ENCODE measurements at places on chromosomes 11 and 22. TPM values are rescaled to one million over a fixed set of nuclear protein-coding genes. Genes with fewer than 3 reads are reported as not detected.

- no peak overlapping the region for H3K27ac ChIP-seq
- DNase-seq, result no peak
- no peaks in the 10 kb centered on the region for H3K27me3 ChIP-seq
- H3K4me1 ChIP-seq, result no peaks in the 10 kb centered on the region
- no peak overlapping the region for H3K4me3 ChIP-seq
- H3K36me3 ChIP-seq, result no peaks in the 10 kb centered on the region
Measured at GRCh38 chr11:73249304-73249703, 22.8 kb upstream of the P2RY6 start.

- no peaks in the 10 kb centered on the region for H3K27me3 ChIP-seq
- H3K27ac ChIP-seq, result no peak overlapping the region
- no peaks in the 10 kb centered on the region for H3K4me1 ChIP-seq
Measured at GRCh38 chr22:40434745-40435144, 64.4 kb downstream of the SGSM3 start.

DNA sequence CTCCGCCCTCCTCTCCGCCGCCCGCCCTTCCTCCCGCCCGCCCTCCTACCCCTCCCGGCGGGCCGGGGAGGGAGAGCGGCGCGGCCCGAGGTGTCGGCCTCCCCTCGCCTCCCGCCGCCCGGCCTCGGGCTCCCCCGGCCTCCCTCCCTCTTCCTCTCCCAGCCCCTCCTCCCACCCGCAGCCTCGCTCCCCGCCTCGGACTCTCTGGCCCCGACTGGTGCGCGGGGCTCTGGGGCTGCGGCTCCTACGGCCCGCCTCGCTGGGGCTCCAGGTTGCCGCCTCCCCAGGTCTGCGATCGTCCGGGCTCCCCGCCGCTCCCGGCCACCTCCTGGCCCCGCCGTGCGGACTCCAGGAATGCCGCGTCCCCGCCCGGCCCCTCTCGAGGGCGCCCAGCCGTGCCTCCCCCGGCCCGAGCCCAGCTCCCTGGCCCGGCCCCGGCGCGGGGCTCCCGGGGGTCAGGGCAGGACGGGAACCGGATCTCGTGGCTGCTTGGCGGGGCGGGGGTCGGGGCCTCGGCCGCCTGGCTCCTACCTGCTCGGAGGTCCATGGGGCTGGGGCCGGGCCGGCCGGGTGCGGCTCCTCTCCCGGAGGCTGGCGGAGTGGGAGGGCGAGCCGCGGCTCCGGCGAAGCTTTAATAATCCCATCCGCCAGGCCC lies at the start of gene CLCF1:
Gene CLCF1 (minus strand): TSS at position 606 of the 655 bp plus-strand sequence. CDS start 59 bp downstream, at position 547.
- H3K27ac ChIP-seq, result peak within 1 kb of the TSS; percentile 72
- H3K36me3 ChIP-seq, result no peaks in the 10 kb centered on the region
- DNase-seq, result peak; percentile 80
- H3K4me1 ChIP-seq, result peaks cover 17% of the 10 kb centered on the region

DNA sequence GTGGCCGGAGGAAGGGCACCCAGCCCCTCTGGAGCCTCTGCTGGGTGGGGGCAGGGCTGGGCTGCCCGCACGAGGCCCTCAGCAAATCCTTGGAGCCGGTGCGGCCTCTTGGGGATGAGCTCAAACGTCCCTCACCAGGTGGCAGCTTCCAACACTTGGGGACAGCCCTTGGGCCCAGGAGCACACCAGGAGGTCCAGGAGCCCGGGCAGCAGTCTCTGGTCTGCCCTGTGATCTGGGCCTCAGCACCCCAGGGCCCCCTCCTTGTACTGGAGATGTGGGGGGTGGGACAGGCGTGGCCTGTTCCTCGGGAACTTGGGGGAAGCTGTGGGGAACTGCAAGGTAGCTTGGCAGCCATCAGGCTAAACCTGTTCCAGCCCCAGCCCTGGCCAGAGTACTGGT lies 40.0 kb downstream of the MOB2 start:
- H3K4me3 ChIP-seq, result no peak overlapping the region
- DNase-seq, result no peak

DNA sequence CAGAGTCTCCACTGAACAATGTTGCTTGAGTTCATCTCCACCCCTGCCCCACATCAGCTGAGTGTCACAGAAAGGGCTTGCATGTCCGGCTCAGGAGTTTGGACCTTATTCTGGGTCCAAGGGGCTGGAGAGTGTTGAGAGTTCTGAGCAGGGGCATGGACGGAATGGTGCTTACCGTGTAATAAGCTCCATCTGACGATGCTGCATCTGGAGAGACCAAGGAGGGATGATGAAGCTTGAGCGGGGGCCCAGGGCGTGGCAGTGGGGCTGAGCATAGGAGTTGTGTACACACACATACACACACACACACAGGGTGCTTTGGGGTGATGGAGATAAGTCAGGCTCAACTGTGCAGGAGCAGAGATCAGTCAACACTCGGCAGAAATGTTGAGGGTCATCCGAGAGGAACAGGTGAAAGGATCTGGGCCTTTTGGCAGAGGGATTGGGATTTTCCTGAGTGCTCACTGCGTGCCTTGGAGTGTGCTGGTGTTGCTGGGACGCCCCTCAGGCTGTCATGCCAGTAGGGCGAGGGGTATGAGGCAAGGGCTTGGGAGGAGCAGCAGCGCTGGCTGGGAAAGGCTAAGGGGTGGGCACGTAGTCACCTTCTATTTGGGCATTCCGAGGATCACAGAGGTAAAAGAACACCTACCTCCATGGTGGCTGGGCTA lies 2.3 kb downstream of the USP35 start:
- H3K4me1 ChIP-seq, result no peaks in the 10 kb centered on the region
- no peak overlapping the region for H3K4me3 ChIP-seq

- no peaks in the 10 kb centered on the region for H3K27me3 ChIP-seq
- no peak overlapping the region for H3K4me3 ChIP-seq
- DNase-seq, result no peak
- no peaks in the 10 kb centered on the region for H3K4me1 ChIP-seq
Measured at GRCh38 chr11:46868912-46869311, 22.8 kb upstream of the CKAP5 start.

DNA sequence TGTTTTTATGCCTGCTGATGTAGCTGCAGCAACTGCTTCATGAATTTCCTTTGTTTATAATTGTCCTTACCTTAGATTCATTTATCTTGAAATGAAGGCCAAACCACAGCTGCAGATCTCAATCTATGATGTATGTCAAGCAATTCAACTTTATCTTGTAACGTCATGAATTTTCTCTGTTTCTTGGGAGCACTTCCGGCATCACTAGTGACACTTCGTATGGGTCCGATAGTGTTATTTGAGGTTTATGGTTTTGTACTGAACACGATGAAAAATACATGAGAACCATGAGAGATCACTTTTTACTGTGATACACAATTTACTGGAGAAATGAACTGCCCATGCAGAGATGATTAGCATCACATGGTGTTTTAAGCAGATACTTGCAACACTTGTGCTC lies 98.5 kb downstream of the CSTPP1 start:
- H3K4me1 ChIP-seq, result no peaks in the 10 kb centered on the region
- H3K27me3 ChIP-seq, result no peaks in the 10 kb centered on the region
- DNase-seq, result no peak
- no peaks in the 10 kb centered on the region for H3K36me3 ChIP-seq
- H3K4me3 ChIP-seq, result no peak overlapping the region
- H3K27ac ChIP-seq, result no peak overlapping the region

GRCh38 chr11:48011798-48012391 lies 31.5 kb downstream of the PTPRJ start:
- H3K27me3 ChIP-seq, result no peaks in the 10 kb centered on the region
- no peaks in the 10 kb centered on the region for H3K36me3 ChIP-seq
- DNase-seq, result no peak
- no peak overlapping the region for H3K4me3 ChIP-seq

GRCh38 chr22:30279046-30279788 lies 10.1 kb downstream of the CASTOR1 start:
- no peaks in the 10 kb centered on the region for H3K4me1 ChIP-seq
- H3K4me3 ChIP-seq, result no peak overlapping the region
- DNase-seq, result no peak
- H3K27ac ChIP-seq, result no peak overlapping the region
- H3K36me3 ChIP-seq, result no peaks in the 10 kb centered on the region

- no peaks in the 10 kb centered on the region for H3K36me3 ChIP-seq
- H3K27me3 ChIP-seq, result no peaks in the 10 kb centered on the region
- DNase-seq, result no peak
Measured at GRCh38 chr11:19332476-19332875, 91.7 kb upstream of the E2F8 start.

- no peaks in the 10 kb centered on the region for H3K36me3 ChIP-seq
- no peaks in the 10 kb centered on the region for H3K27me3 ChIP-seq
- no peaks in the 10 kb centered on the region for H3K4me1 ChIP-seq
- H3K4me3 ChIP-seq, result no peak overlapping the region
Measured at GRCh38 chr22:41369424-41369745, 12.4 kb upstream of the TEF start.

DNA sequence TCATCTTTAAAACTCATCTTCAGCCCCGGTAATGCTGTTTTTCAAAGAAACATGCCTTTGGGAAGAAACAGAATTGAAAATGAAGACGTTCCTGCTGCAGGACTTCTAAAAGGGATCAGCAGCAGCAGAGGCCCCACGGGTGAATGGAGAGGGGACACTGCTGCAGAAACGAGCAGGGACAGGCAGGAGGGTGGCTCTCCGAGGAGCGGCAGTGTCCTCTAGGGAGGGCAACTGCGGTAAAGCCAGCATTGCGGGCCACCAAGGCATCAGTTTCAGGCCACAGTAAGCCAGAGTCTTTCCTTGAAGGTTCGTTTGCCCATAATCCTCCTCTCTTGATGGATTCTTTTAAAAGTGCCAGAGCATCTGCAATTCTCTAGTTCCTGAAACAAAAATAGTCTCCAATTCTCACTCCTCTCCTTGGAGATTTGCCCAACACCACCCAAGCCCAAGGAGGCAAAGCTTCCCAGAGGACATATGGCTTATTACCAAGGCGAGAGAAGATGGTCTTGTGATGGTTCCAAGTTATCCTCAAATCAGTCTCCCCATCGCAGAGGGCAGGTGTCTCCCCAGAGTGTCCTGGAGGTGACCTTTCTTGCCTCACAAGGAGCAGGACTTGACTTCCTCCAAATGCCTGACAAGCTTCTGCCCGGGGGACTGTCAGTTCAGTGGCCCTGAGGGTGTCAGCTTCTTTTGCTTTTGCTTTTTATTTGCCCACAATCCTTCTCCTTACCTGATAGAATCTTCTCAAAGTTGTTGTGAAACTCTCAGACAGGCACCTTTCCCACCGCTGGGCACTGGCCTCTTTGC lies 341.1 kb upstream of the B3GAT1 start:
- H3K4me1 ChIP-seq, result no peaks in the 10 kb centered on the region
- no peak overlapping the region for H3K4me3 ChIP-seq
- no peak overlapping the region for H3K27ac ChIP-seq
- no peaks in the 10 kb centered on the region for H3K27me3 ChIP-seq
- H3K36me3 ChIP-seq, result no peaks in the 10 kb centered on the region

DNA sequence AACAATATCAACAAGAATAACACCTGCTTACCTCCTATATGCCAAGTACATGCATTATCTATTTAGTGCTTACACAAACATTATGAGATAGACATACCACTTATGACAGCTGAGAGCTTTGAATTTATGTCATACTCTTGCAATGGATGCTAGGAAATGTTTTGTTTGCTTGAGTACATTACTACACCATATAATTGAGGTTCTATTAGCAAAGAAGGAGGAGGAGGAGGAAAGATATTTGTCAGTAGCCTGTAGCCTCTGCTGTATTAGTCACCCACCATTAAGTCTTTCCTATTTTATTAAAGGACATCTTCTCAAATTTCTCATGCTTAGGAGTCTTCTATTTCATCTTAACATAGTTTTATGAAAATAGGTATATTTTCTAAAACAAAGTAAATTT lies 6.4 kb downstream of the ANO5 start:
- H3K27me3 ChIP-seq, result no peaks in the 10 kb centered on the region
- H3K27ac ChIP-seq, result no peak overlapping the region
- H3K4me1 ChIP-seq, result no peaks in the 10 kb centered on the region
- no peak for DNase-seq

GRCh38 chr11:33147559-33147958 lies 13.7 kb downstream of the CSTF3 start:
- H3K4me3 ChIP-seq, result no peak overlapping the region
- H3K4me1 ChIP-seq, result no peaks in the 10 kb centered on the region
- H3K36me3 ChIP-seq, result no peaks in the 10 kb centered on the region
- no peaks in the 10 kb centered on the region for H3K27me3 ChIP-seq

DNA sequence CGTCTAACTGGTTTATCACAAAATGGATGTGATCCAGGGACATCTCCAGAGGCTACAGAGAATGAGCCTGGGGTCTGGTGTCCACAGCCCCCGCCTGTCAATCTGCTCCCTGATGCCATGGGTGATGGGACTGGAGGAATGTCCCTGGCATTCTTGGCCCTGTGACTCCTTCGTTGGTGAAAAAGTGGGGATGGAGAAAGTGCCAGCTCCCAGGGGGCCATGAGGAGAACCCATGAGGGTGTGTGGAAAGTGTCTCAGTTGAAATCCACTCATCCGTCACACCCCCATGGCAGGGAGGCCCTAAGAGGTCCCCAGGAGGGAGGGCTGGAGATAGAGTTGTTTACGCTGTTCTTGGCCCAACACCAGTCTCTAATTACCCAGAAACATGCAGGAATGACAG lies 322.0 kb downstream of the CTTN start:
- no peaks in the 10 kb centered on the region for H3K36me3 ChIP-seq
- no peaks in the 10 kb centered on the region for H3K27me3 ChIP-seq
- no peaks in the 10 kb centered on the region for H3K4me1 ChIP-seq

DNA sequence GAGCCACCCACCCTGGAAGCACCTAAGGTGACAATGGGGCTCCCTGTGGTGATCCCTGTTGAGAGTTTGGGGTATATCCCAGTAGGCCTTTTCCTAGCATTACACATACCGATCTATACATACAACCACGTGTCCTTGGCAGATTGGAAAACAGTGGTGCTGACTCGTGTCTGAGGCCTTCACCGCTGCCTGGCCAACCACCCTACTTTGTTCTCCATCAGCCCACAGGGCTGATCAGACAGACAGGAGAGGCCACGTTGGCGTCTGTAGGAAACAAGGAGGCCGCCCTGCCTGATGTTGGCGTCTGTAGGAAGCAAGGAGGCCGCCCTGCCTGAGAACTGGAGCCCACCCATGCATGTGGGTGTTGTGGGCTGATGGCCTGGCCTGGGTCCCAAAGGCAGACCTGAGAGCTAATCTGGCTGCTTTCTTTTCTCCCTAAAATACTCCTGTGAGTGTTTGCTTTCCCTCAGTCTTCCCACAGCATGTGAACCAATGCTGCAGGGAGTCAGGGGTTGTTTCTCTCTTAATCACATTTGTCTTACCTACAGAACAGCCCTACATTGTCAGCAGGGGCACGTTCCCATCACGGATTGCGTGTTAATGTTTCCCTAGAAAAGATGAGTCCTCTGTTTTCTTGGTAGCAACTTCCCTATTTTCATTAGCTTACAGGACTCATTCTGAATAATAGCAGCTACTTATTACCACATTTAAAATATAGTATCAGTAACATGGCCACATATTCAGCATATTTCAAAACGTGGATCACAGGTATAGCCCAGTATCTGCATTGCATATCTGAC lies 57.2 kb downstream of the SBF1 start:
- DNase-seq, result no peak
- peaks cover 26% of the 10 kb centered on the region for H3K36me3 ChIP-seq
- no peaks in the 10 kb centered on the region for H3K27me3 ChIP-seq
- no peaks in the 10 kb centered on the region for H3K4me1 ChIP-seq

Gene DENND6B
- 2.2 TPM for total RNA-seq

Gene RIBC2
- 0.18 TPM for total RNA-seq

Gene AMOTL1
- 19.2 TPM for total RNA-seq

Gene SGSM1
- 0.78 TPM for total RNA-seq

Gene ART1
- total RNA-seq, result not detected

Gene IL17REL
- total RNA-seq, result not detected

Gene LBHD1
- total RNA-seq, result 6.5 TPM

Gene MMP8
- 0.74 TPM for total RNA-seq

Gene ZC3H12C
- total RNA-seq, result 4.8 TPM

Gene ANKK1
- total RNA-seq, result 0.12 TPM

Measured in right lobe of liver (tissue), 6 donors.